Stimulated activated CD4-positive, alpha-beta T cell treated with anti-CD3 and anti-CD28 coated beads, Interleukin-1b, Interleukin-23, amount 100 ng/mL, for 48 hours (primary cell): ENCODE measurements at places on chromosomes 12 and 14.

DNA sequence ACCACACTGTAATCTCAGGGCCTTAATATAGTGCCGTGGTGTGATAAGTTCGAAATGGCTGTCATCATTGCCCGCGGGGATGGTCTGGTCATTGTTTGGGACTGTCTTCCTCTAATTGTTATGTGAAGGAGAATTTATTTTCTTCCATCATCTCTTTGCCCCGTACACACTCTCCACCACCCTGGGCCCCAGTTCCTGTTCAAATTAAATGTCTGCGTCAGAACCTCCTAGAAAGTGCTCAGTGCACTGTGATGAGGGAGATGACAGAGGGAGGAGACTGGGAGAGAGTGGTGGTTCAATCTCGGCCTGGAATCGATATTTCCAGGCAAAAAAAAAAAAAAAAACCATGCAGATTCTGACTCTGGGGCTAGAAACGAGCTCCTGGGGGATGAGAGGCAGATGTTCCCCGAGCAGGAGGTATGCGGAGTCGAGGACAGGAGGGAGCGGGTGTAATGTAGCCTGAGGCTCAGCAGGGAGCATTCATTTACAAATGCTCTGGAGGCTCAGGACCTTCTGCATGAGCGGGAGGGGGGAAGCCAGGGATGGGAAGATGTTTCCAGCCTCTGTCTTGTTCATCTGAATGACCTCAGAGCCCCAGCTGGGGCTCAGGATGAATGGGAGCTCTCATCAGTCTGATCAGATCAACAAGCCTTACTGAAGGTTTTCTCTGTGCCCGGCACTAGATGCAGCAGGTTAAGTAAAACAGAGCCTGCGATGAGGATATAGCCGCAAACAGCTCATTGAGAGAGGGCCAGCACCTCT, 219.5 kb downstream of the TBX5 start:
- DNase-seq = no peak

DNA sequence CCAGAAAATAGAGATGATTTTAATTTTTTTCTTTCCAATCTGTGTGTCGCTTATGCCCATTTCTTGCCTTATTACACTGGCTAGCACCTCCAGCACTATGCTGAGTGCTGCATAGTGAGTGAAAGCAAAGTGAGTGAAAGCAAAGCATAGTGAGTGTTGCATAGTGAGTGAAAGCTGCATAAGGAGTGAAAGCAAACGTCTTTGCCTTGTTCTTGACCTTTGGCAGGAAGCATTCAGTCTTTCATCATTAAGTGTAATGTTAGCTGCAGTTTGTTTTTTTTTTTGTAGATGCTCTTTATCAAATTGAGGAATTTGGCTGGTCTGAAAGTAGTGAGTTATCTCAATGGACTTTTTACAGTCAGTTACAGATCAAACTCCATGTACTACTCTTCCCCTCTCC, 6.9 kb upstream of the CORO1C start:
- DNase-seq = no peak

GRCh38 chr14:36519431-36520321, at the start of gene NKX2-1:
NKX2-1 (minus strand) TSS chr14:36520232; CDS start chr14:36520129, 103 bp downstream.
- DNase-seq = no peak

DNA sequence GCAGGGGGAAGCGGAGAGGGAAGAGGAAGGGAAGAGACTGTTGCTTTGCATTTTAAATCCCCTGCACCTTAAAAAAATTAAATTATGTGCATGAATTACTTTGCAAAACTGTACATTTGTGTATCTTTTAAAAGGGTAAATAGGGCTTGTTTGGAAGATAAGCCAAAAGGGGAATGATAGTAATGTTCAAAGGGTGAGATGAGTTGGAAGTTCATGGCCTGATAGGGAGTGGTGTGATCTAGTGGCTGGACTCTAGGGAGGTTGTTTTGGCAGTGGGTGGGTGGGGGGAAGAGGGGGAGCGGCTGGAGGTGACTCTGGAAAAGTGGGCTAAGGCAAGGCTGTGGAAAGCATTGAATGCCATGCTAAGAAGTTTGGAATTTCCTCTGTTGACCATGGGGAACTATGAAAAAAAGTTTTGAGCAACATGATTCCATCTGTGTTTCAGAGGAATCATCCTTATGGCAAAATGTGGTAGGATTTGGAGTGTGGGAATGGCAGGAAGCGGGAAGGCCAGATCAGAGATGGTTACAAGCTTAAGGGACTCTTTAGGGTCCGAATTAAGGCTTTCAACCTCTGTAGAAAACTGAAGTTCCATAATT, 25.5 kb upstream of the EMP1 start:
- no peak for DNase-seq

GRCh38 chr12:50529345-50529744, 24.6 kb downstream of the DIP2B start:
- DNase-seq = no peak

DNA sequence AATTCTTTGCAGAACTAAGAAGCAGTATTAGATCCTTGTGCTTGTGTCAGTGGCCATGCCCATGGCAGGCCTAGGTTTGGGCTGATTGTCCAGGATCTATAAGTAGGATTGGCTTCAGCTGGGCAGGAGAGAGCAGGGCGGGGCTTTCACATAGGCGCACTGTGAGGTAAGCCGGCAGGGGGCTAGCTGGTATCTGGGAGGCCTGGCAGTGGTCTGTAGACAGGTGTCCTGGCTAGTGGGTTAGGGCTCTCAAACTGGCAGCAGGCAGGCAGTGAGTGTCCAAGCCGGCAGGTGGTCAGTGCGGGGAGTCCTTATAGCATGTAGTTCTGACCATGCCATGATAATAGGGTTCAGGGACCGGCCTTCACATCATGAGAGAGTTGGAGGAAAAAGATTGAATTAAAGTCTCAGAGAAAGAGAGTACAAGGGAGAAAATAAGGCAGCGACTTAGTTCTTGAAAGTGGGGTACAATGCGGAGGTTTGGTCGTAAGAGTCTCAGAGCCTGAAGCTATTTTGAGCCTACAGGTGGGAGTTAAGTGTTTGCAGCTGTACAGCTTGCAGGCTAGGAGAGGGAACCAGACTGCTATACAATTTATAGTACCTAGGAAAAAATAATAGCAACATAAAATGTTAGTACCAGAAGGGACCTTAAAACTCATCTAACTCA, 137.4 kb downstream of the TPH2 start:
- no peak for DNase-seq

DNA sequence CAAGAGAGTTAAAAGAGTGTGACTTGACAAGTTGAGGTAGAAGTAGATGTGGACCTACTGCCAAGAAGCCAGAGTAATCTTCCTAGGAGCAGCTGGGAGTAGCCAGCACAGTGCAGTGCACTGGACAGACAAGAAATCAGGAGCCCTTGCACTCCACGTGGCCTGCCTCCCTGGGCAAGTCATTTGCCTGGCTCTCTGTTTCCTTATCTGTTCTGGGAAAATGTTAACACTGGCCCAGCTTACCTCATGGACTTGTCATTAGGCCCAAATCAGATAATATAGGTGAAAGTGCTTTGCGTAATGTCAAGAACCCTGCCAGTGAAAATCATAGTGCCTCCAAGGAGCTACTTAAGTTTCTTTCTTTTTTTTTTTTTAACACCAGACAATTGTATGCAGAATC, 19.2 kb downstream of the SLC7A8 start:
- DNase-seq = no peak

DNA sequence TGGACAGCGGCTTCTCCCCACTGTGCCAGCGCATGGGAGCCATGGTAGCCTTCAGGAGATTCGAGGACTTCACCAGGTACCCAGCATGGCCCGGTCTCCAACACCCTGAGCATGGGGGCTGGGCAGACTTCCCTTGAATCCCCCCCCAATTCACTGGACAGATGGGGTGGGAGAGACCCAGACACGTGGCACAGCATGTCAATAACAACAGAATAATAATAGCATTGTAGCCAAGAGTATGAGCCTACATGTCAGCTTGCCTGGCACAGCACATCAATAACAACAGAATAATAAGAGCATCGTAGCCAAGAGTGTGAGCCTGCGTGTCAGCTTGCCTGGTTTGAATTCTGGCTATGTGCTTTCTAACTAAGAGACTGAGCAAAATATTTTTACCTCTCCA, 76.4 kb downstream of the FOXN4 start:
- no peak for DNase-seq

GRCh38 chr14:73713803-73714655, at the start of gene PNMA1:
PNMA1 (minus strand) TSS chr14:73714384; CDS start chr14:73713639, 745 bp downstream.
- DNase-seq = peak; percentile 85

DNA sequence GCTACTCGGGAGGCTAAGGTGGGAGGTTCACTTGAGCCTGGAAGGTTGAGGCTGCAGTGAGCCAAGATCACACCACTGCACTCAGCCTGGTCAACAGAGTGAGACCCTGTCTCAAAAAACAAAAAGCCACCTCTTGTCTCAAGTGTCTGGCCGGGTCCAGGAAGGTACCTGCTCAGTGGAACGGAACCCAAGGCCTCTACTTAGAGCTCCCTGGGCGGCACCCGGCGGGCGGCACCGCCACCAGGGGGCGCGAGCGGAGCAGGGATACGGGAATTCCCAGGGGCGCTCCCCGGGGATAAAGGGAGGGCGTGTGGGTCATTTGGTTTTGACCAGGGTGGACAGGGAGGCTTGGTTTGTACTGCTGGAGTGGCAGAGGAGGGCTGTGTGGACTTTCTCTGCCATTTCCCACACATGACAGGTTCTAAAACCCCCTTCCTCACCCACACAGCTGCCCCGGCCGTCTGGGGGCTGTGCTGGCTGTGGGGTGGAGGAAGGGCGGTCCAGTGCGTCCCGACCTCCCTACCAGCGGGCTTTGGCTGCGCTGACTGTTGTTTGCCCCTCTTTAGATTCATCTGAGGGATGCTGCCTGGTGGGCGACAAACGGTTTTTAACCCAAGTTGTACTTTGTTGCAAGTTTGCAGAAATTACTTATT, 91.4 kb downstream of the SETD3 start:
- peak; percentile 39 for DNase-seq

GRCh38 chr12:132146098-132146497, 1.8 kb downstream of the NOC4L start:
- DNase-seq = no peak

DNA sequence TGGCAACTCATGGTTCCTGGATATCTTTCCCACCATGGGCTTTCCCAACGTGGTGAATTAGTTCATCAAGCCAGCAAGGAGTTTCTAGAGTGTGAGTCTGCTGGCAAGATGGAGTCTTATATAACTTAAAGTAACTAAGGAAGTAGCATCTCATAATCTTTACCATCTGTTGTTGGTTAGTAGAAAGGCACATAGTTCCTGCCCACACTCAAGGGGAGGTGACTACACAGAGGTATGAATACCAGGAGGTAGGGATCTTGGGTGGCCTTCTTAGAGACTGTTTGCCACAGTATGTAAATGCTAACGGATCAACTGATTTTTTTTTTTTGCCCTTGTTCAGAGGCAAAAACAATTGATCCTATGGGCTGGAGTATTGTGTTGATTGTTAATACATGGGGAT, 446.9 kb downstream of the ATP23 start:
- no peak for DNase-seq

GRCh38 chr12:87054226-87054625, 798.0 kb upstream of the MGAT4C start:
- no peak for DNase-seq

- DNase-seq = no peak
These were observed 58.7 kb upstream of the C14orf180 start for GRCh38 chr14:104520620-104521410.

GRCh38 chr12:106369624-106370346, 12.2 kb downstream of the POLR3B start:
- DNase-seq = no peak

DNA sequence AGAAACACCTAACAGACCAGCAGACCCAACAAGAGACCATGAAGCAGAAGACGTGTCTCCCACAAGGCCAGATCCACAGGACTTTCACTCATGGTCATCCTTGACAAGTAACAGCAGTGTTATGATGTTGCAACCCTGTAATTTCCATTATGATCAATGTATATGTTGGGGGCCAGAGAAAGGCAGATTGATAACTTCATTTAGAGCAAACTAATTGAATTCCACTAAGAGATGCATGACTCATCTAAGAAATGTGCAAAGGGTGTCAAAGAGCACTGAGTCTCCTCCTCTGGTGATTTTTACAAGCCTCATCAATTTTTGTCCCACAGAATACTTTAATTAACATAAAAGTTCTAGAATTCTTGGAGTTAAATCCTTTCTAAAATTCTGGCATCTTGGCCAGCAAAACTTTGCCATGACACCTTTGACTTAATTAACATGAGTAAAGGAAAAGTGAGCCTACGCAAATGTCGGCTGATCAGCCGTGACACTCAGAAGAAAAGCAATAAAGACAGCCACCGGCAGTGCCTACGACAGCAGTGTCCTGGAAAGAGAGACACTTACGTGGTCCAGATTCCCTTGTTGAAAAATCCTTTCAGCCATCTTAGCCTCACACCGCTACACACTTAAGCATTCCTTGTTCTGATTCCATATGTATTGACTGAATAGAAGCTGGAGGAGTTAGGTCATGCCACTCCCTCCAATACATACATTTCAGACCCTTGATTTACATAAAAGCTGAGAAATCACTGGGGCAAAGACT, 370.2 kb upstream of the CCDC196 start:
- DNase-seq = no peak

DNA sequence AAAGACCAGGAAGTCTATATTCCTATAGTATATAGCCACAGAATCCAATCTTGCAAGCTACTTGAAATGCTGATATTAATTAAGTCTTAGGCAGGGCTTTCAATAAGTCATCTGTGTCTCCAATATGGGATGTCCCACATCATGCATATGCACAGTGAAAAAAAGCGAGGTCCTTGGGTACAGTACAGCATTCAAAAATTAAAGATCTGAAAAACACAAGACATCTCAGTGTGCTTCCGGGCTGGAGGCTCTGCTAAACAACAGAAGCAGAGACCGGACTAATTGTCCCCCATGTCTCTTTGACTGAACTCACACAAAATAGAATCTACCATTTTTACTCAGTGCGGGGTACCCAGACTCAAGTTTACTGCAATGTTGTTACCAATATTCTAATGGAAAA, 156.0 kb downstream of the DAD1 start:
- DNase-seq = no peak

- DNase-seq = peak; percentile 85
These were observed at the start of gene SLC2A3 for GRCh38 chr12:7935590-7936581. SLC2A3 (minus strand) TSS chr12:7936187; CDS start chr12:7936034, 153 bp downstream.

DNA sequence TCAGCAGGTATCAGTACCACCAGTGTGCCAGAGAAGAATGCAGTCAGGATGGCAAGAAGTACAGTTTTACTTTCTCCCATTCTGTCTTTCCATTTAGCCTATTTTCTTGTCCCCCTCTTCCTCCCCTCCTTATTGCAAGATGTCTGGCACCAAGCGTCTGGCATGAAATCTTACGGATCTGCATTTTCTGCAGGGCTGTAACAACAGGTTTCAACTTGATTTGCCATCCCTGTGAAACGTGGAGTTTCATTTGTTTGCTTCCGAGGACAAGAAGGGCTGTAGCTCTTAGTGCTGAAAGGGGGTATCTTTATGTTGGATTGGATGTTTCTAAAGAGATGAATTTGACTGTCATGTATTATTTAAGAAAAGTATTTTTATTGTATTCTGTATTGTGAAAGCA, 1110.6 kb downstream of the BCL11B start:
- no peak for DNase-seq

DNA sequence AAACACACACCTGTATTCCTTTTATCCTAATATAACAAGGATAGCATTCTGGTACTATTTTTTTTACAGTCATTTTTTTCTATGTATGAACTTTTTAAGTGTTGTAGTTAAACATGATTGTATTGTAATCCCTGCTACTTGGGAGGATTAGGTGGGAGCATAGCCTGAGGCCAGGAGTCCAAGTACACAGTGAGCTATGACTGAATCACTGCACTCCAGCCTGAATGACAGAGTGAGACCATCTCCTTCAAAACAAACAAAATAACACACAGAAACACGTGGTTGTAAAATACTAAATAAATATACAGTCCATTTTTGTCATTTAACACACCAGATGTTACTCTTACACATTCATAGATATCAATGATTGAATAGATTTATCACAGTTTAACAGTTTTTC, 56.9 kb downstream of the MAP4K5 start:
- no peak for DNase-seq
